ENCODE measurements at places on chromosomes 1 and 21.
A peak's percentile ranks its signal among the peaks of the same experiment; 100 is the strongest.

DNA sequence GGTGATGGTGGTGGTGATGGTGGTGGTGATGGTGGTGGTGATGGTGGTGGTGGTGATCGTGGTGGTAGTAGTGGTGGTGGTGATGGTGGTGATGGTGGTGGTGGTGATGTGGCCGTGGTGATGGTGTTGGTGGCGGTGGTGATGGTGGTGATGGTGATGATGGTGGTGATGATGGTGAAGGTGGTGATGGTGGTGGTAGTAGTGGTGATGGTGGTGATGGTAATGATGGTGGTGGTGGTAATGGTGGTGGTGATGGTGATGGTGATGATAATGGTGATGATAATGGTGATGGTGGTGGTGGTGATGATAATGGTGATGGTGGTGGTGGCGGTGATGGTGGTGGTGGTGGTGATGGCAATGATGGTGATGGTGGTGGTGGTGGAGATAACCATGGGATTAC is 6.8 kb upstream of the COL6A2 start:
- DNase-seq = no peak

GRCh38 chr21:33395891-33396331 is 7.3 kb upstream of the IFNGR2 start:
- no peak for DNase-seq

GRCh38 chr1:175399795-175400194 is 207.2 kb upstream of the KIAA0040 start:
- no peak for DNase-seq

DNA sequence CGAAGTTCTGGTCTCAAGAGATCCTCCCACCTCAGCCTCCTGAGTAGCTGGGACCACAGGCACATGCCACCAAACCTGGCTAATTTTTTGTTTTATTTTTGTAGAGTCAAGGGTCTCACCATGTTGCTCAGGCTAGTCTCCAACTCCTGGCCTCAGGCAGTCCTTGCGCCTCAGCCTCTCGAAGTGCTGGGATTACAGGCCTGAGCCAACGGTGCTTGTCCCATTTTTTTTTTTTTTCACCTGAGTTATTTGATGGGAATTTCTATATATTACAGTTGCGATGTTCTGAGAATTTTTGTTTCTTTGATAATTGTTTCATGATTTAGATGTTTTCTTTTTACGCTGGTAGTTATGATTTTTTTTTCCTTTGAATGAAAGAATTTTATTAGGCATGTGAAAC is 2.5 kb downstream of the RABGAP1L start:
- DNase-seq = no peak

DNA sequence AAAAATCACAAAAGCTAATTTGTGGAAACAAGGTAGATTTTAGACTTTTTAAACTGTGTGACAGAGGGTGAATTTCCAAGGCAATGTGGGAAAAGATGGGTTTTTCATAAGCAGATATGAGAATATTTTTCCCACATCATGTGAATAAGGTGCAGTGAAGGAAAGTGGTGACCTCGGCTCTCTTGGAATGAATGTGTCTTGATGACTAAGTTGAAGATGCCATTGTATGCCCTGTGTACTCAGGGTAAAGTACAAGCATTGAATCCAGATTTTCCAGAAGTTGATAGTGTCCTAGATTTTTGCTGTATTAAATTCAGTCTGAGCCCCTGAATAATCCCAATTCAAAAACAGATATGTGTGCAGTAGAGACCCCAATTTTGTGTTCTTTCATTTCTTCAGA is 442.6 kb upstream of the ADGRL2 start:
- no peak for DNase-seq

GRCh38 chr1:82565146-82565545 is 764.4 kb downstream of the ADGRL2 start:
- DNase-seq = no peak

GRCh38 chr1:99758073-99758511 is 8.3 kb downstream of the FRRS1 start:
- DNase-seq = no peak

DNA sequence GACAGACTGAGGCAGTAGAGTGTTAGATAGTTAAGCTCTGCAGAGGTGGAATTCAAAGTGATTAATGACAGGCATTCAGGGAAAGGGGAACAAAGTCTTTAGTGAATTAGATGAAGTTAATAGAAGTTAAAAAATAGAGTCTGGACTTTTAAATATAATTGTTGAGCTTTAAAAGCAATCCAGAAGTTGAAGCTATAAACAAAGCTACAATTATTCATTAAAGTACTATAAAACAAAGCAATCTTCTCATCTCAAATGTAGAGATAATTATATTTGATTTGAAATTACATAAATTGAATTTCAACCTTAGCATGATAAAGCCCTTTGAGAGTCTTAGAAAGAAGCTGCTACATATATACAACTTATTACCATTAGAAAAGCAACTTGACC is 710.6 kb downstream of the MRPL39 start:
- DNase-seq = no peak

DNA sequence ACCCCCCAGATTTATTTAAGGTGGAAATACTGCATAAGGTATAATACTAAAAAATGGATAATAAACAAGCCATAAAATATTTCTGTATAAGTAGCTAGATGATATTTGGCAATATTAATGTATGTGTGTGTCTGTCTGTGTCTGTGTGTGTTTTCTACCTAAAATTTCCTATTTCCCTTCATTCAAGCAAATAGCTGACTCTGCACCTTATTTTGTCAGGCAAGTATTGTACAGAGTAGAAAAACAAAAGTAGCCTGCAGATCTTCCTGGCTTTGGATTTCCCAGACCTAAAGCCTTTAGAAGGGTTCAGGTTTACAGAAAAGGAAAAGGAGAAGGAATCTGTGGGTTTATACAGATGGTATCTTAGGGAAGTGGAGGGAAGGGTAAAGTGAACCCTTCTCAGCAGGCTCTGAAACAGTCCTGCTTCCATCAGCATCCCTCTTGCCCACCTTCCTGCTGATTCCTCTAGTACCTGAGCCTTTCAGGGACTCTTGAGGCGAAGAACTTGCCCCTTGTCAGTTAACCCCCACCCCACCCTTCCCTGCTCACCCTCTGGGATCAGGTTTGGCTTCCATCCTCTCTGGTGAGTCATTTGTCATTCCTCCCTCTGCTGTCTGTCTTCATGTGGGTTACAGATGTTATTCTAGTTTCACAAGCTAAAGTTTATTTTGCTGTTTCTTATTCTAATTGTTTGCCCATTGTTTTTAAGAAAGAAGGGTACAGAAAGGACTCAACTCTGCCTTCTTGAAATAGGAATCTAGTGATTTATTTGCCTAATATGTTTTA is 21.7 kb upstream of the RGS16 start:
- DNase-seq = no peak

DNA sequence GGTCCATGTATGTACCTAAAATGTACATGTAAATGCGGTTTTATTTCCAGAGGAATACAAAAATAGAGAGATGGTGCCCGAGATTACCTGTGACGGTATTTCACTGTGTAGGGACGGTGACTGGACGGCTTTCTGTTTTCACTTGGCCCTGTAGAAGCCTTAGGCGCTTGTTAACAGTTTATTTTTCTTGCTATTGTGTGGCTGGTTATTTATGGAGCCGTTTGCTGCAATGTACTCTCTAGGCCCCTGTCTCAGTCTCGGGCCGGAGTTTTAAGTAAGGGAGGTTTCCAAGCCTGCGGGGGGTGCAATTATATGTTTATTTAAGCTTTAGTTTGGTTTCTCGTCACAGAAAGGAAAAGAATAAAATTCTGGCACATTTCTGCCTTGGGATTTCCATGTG is 413 bp downstream of the EFCAB7 start:
- DNase-seq = no peak

GRCh38 chr1:16164213-16165072 is 8.6 kb upstream of the EPHA2 start:
- no peak for DNase-seq

DNA sequence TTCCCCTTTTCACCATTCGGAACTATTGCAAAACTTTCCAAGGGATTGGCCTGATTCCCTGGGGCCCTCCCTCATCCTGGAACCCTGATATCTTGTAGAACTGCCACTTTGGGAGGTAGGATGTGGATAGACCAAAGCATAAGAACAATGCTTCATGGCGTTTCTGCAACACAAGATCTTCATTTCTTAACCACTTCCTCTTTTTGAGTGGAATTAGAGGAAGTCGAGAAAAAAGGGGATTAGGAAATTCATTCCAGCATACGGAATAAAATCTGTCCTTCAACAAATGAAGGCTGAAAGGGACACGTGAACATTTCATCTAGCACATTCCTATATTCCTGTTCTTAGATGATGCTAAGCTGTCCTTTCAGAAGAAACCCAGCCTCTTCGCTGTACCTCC is 149.3 kb downstream of the HUNK start:
- no peak for DNase-seq

- DNase-seq = peak; percentile 60
Observed at GRCh38 chr1:89022167-89022959, at the start of gene GBP3. GBP3 (minus strand) TSS chr1:89022866; CDS start chr1:89020721, 2,145 bp downstream.

DNA sequence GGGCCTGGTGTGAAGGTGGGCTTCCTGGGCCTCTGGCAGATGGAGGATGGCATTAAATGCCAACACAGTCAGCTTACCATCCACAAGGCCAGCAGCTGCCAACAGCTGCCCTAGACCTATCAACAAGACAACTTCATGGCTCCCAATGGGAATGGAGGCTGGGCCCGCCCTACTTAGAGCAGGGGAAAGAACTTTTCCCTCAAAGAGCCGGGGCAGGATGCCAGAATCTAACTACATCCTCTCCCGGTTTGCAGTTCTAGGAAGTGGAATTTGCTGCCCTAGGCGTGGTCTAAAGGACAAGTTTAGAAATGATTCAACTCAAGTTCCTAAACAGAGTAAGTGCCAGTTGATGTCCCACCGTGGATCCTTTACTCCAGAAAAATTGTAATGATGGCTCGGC is 13.1 kb downstream of the ICMT start:
- DNase-seq = no peak

- DNase-seq = no peak
Observed at GRCh38 chr1:39136638-39137037, 67.9 kb upstream of the MACF1 start.

DNA sequence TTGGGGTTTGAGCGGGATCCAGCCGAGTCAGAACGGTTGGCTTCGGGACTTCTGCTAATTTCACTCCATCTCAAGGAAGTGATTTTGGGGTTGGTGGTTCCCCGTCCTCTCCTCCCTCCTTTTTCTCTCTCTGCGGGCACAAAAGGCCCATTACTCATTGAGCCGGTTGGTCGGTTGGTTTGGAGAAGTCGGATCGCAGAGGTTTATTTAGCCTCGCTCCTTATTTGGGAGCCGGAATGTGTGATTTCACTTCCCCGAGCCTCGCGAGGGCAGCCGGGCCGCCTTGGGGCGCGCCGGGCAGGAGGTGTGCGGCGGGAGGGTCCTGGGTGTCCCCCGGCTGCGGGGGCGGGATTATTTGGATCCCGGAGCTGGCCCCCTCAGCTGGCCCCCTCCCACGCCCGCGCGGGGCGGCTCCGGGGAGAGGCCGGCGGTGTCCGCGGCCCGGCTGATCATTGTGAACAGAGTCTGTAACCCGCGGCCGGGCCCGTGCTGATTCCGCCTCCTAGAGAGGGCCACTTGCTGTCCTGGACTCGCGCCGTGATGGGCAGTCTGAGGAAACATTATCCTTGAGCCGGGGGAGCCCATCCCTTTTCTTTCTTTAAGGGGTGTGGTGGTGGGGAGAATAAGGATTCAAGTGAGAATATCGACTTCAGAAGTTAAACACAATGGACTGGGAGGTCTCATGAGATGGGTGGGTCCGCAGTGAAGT is 1.2 kb downstream of the MAPKAPK2 start:
- DNase-seq = peak; percentile 43

GRCh38 chr21:23936224-23936623 is 1671.1 kb downstream of the MRPL39 start:
- DNase-seq = no peak

GRCh38 chr1:154567386-154568156 is at the start of gene CHRNB2:
CHRNB2 (plus strand) TSS chr1:154567778; CDS start chr1:154568045, 267 bp downstream.
- DNase-seq = no peak

DNA sequence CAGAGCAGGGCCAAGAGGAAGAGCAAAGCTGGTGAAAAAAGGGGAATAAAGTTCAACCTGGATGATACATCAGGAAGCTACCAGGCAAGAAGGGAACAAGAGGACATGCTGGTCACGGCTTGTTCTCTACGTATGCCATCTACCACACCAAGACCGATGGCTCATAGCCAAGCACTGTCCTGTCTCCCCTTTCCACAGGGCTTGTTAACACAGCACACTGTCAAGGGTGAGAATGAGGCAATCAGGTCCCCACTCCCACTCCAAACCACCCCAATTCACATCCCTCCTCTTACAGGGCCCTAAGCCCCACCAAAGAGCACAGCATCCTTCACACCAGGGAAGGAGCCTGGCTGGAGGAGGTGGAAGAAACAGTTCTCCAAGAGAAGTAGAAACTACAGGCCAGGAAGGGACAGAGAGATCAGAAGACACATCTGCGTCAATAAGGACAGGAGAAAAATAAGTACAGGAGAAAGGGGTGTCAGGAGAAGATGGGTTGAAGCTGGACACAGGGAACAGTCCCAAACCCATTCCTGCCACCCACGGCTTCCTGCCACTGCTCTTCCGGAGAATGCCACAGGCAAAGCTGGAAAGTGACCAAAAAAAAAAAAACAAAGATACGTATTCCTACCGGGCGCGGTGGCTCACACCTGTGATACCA is 923 bp upstream of the SHC1 start:
- no peak for DNase-seq

- DNase-seq = peak; percentile 24
Observed at GRCh38 chr1:226626577-226626956, 78.0 kb downstream of the STUM start.

DNA sequence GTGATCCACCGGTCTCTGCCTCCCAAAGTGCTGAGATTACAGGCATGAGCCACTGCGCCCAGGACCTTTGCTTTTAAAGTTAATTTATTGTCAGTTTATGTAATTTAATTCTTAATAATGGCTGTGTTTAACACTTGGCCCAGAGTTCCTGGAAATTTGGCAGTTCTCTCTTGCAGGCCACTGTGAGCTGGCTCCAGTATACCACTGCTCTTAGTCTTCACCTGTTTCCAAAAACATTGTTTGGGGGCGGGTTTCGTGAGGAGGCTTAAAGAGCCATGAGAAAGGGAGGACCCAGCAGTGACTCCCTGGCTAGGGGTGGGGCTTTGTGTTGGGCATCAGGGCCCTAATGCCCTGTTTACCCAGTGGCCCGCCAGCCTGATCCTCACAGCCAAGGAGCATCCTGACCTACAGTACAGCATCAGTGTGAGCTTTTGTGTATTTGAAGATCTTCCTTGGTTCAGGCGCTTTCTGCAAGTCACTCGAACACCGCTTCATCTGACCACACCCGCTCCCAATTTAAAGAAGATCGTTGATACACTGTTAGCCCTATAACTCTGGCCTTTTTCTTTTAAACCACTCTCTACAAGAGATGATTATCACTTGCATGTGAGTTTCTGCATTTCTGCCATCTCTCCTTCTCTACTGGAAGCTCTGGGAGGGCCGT is 12.0 kb upstream of the BGLAP start:
- DNase-seq = no peak

All from KG1 (cell line).